ENCODE measurements at places on chromosomes 3 and 15.

DNA sequence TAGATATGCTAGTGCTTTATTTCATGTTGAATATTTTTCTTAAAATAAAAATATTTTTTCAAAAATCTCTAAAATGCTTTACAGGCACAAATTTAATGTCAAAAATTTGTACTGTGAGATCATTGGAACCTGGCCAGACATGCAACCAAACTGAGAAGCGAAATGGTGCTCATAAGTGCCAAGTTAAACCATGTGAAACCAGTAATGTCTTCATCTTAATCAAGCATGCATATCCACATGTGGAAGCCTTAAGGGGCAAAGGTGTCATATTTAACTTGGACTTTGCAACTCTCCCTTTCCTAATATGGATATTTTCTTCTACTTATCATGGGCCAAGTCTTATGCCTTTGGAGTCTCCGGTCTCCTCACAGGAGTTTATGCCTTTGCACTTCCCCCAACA is 208.9 kb upstream of the COL8A1 start:
- DNase-seq: no peak

GRCh38 chr3:45950686-45951600 is 7.7 kb downstream of the CXCR6 start:
- DNase-seq: no peak

- peak; percentile 13 for DNase-seq
Measured at GRCh38 chr3:159902546-159903314, 85.9 kb upstream of the IL12A start.

GRCh38 chr3:189708375-189708774 is 77.2 kb downstream of the TP63 start:
- DNase-seq: no peak

DNA sequence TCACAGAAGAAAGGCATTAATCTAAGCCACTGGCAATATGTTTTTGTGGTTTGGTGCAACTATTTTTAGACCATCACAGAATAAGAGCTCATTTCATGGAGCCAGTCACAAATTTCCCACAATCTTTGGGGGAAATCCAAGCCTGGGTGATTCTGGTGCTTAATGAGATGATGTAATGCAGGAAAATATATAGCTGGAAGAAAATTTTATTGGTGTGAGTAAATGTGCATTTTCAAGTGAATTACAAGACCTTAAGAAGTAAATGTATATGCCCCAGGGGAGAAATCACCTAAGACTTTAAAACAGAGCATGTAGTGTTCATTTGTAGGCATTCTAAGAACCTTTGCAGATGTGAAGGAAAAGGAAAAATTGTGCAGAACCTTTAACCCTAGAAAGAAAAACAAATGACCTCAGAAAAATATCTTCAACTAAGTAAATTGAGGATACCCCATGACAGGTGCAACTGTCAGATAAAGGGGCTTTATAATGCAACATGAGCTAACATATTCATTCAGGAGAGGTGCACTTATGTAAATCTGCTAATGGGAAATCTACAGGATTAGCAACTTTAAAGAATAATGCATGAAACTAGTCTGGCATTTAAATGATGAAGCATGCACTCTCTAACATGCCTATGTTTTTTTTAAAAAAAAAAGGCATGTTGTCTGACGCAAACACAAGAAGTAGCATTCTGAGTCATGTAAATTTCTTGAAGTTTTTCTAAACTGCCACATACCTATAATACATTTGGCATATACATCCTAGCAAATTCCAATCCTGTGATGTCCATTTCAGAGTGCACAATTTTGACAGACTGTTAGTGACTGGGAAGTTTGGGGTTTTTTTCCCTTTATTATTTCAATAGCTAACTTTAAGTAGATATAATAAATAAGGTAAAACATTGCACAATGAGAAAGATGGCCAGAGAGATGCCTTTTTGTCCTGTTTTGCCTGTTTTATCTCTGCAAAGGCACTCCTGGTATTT is 105.1 kb downstream of the MEX3B start:
- DNase-seq: no peak

DNA sequence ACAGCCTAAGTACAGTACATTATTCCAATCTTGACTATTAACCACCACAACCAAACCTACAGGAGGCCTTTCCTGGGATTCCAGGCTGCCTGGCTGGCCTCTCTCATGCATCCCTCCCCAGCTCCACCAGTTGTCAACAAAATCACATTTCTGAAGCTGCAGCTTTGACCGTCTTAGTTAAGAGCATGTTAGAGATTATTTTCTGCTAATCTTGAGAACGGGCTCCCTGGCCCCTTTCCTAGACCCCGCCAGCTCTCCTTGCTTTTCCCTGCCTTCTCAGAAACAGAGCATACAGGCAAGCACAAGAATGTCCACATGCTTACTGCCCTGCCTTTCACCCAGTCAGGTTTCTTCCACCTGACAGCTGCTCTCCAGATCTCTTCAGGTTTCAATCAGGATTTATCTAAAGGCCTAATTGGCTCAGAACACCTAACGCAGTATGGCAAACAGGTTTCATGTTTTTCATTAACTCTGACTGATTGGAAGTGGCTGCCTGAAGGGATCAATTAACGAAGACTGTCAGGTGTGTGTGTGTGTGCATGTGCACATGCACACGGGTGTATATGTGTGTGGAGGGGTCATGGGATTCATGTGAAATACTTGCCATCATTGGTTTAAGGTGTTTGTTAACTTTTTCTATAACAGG is 12.3 kb downstream of the KY start:
- DNase-seq: no peak

GRCh38 chr3:120487191-120487650 is 36.4 kb upstream of the FSTL1 start:
- DNase-seq: no peak

DNA sequence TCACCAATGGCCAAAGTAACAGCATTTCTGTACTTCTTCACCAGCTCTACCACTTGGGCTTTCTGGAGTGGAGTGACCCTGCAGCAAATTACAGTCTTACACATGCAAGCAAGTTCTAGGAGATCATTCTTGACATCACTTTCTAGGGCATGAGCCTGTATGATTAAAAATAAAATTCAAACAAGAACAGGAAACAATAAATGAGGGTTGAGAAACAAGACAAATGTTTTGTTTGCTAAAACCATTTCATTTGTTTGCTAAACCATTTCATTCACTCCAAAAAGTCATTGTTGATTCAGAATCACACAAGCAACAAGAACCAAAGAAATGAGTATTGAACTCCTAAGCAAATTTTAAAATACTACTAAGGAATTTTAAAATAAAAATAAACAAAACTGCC is 220.9 kb downstream of the ATP8B4 start:
- no peak for DNase-seq

DNA sequence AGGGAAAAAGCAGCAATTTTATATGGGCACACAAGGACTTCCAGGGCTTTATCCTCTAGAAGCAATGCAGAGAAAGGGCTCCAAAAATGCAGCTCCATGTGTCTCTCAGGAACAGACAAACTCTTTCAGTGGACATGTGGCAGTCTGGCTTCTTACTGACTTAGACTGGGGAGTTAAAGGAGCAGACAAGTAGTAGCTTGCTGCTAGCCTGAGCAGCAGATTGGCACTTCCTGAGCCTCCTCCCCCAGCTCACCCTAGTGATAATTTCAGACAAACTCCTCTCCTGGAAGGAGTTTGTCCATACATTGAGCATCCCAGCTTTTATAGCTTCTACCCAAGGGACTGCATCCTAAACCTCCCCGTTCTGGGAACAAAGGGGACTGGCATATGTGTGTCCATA is 101.7 kb upstream of the MANF start:
- DNase-seq: no peak

DNA sequence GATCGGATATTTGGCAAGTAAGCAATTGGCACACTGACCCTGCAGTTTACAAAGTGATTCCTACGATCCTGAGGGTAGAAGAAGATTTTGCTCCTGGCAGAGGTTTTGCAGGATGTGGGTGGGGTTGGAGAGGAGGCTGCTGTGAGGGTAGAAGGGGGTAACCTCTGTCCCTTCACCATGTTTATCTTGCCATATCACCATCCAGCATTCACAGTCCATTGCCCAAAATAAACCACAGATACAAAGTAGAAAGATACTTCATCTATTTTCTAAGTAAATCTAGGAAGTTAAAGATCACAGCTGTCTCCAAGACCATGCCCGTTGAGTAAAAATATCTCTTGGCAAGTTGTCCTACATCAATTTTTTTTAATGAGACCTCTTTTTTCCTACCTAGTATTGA is 51.6 kb downstream of the LIPC start:
- DNase-seq: no peak

DNA sequence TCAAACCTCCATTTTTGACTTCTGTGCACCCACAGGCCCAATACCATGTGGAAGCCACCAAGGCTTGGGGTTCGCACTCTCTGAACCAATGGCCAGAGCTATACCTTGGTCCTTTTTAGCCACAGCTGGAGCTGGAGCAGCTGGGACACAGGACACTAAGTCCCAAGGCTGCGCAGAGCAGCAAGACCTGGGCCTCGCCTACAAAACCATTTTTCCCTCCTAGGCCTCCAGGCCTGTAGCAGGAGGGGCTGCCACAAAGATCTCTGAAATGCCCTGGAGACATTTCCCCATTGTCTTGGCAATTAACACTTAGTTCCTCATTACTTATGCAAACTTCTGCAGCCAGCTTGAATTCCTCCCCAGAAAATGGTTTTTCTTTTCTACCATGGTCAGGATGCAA is 81.3 kb downstream of the ZMAT3 start:
- no peak for DNase-seq

DNA sequence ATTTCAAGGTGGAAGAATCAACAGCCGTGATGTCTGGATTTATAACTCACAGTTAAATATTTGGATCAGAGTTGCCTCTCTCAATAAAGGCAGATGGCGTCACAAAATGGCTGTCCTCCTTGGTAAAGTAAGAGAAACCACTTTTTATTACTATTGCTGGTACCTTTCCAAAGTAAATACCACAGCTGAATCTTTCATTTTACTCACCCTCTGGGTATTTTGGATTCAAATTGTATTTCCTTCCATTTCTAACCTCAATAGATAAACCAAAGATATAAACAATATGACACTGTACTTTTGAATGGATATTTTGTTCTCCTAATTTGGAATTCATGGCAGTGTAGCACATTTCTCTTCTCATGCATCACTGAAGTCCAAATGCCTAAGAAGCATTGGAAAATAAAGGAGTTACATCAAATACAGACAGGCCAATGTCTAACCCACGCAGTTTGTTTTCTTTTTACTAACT is 29.5 kb downstream of the KLHL24 start:
- DNase-seq: no peak

DNA sequence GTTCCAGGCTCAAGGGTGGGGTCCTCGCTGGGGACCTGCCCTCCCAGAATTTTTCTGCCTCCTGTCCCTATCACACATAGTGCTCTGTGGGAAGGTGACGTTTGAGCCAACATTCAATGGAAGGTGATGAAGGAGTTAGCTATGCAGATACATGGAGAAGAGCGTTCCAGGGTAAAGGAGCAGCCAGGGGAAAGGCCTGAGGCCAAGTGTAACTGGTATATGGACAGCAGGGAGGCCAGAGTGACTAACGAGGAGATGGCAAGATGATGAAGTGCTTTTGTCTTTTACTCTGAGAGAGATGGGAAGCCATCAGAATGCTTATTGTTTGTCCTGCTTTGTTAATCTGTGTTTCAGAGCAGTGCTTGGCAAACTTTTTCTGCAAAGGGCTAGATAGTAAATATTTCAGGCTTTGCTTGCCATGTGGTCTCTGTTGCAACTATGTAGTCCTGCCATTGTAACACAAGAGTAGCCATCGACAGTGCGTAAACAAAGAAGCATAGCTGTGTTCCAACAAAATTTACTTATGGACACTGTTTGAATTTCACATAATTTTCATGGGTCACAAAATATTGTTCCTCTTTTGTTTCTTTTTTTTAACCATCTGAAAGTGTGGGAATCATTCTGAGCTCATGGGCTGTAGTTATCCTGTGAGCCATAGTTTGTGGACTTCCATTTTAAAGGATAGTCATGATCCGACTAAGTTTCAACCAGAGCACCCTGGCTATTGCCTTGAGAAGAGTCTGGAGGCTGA is 25.8 kb upstream of the PIAS1 start:
- DNase-seq: no peak

GRCh38 chr3:178537122-178537705 is 978 bp downstream of the KCNMB2 start:
- DNase-seq: no peak

- no peak for DNase-seq
Measured at GRCh38 chr3:134211797-134212196, 38.9 kb downstream of the RYK start.

DNA sequence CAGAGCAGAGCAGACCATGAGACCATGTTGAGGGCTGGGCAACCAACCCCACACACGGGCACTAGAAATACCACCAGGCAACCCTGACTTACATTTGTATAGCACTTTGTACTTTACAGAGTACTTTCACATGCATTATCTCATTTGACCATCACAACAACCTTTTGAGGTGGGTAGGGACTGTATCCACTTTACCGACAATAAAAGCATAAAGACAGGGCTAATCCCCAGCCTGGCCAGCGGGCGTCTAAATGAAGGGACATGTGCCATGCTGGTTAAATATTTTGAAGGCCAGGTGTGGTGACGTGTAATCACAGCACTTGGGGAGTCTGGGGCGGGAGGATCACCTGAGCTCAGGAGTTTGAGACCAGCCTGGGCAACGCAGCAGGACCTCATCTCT is 23.6 kb downstream of the RASGRP1 start:
- DNase-seq: no peak

DNA sequence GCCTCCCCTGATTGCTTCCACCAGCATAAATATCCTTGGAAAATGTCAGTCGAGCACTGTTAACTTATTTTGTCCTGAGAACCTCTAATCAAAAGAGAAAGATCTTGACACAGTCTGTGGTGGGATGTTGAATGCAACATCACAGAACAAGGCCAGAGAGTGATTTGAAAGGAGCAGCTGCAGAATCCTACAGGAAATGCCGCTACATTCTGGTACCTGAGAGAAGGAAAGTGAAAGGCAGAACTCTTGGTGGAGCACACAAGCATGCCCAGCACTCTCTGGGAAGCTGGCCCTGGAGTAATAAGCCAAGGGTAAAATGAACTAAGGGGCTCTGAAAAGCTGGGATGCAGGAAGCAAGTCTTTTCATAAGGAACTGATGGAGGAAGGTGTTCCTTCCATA is 75.8 kb downstream of the CBLB start:
- no peak for DNase-seq

GRCh38 chr15:78077053-78077870 is at the start of gene TBC1D2B:
TSS of gene TBC1D2B (minus strand) at chr15:78077711. CDS start at chr15:78077652, 59 bp downstream.
- DNase-seq: peak; percentile 74

DNA sequence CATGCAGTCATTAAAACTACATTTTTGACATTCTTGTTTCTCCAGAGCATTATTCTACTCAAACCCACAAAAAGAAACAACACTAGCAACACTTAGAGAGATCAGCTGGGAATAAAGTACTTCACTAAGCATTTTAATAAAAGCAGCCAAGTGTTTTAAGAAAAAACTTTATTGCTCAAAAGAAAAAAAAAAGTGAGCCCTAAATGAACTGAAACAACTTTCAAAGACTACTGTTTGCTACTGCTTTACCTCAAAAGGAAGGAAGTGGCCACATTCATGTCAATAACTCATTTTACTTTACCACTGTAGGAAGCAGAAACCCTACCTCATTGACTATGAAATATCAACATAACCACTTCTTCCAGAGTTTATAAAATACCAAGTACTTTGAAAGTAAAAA is 91.3 kb downstream of the UACA start:
- no peak for DNase-seq

- no peak for DNase-seq
Measured at GRCh38 chr3:174859114-174859735, at the start of gene NAALADL2. TSS of gene NAALADL2 (plus strand) at chr3:174859334.

- DNase-seq: peak; percentile 70
Measured at GRCh38 chr15:101172501-101173071, 79.3 kb downstream of the CHSY1 start.

Data from upper lobe of left lung (tissue), 6 donors.